Activated CD8-positive, alpha-beta memory T cell treated with anti-CD3 and anti-CD28 coated beads, Interleukin-2, amount 10 ng/mL, durations not matched to agents 7 days and 5 days (primary cell): ENCODE measurements at places on chromosomes 7 and 10. TPM values are rescaled to one million over a fixed set of nuclear protein-coding genes. Genes with fewer than 3 reads are reported as not detected.

DNA sequence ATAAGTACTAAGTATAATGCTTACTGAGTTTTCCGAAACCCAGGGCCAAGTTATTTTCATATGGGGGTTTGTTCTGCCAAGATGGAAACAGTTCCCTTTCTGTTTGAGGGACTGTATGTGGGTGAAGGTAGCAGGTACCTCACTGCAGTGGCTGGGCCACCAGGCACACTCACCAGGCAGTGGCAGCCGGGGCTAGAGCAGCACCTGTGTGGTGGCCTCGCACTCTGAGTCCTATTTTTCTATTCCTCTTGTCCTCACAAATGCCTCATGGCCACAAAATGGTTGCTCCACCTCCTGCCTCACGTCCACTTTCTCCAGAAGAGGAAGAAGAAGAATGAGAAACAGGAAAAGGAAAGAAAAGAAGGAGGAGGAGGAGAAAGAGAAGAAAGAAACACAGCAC, 167.3 kb upstream of the SHH start:
- DNase-seq = no peak
- H3K4me3 ChIP-seq = no peak overlapping the region
- H3K27me3 ChIP-seq = peaks cover 17% of the 10 kb centered on the region
- H3K4me1 ChIP-seq = no peaks in the 10 kb centered on the region

Gene AGAP5
- 9.8 TPM for total RNA-seq

Gene CAMK1D
- 2.8 TPM for total RNA-seq

Gene TRPV5
- total RNA-seq = not detected

Gene CALN1
- total RNA-seq = not detected

Gene OR9A2
- not detected for total RNA-seq

DNA sequence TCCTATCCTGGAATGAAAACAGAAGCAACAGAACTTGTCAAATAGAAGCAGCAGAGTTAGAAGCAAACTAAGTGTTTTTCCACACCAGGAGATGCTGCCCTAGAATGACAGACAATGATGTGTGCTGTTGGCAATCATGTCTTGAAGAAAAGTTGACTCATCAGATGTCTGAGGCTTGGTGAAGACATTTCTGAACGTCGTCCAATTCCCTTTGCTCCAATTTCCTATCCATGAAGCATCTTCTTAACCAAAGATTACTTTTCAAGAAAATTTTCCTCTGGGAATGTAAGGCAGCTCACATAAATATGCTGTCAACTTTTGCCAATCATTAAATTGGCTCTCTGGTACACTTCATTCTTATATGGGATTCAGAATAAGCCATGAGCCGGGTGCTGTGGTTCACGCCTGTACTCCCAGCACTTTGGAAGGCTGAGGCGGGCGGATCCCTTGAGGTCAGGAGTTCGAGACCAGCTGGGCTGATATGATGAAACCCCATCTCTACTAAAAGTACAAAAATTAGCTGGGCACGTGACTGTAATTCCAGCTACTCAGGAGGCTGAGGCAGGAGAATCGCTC, 34.6 kb downstream of the MALSU1 start:
- no peak overlapping the region for H3K4me3 ChIP-seq
- no peaks in the 10 kb centered on the region for H3K36me3 ChIP-seq
- DNase-seq = no peak
- no peak overlapping the region for H3K27ac ChIP-seq
- no peaks in the 10 kb centered on the region for H3K4me1 ChIP-seq
- H3K27me3 ChIP-seq = peaks cover 29% of the 10 kb centered on the region

DNA sequence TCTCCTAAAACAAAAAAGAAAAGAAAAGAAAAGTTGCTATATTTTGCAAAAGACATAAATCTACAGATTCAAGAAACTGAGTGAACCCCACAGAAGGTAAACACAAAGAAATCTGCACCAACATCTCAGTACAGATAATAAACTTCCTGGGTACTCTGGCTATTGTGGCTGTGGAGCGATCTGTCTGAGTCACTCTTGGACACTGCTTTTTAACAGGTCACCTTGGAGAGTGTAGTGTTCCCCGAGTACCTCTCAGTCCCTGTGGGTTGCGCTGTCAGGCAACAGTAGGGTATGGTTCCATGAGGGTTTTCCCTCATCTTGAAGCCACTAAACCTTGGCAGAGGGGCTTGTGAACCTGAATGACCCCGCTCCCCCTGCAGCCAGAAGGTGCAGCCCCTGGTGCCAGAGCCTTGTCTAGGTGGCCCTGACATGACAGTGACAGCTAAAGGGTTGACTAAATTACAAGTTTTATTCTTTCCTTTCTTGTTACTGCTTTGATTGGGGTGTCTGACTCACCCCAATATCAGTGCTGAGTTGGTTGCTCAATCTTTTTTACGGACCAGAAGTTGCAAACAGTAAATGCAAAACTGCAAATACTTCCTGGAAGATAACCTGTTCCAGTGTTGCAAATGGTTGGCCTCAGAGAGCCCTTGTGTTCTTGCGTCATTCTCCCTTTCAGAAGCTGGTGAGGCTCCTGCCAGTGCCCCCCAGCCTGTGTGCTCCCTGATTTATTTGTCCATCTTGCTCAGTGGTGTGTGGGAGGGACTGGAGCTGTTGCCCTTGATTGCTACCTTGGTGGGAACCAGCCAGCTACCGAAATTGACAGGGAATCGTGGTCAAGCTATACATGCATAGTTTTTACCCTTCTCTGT, 30.6 kb downstream of the POR start:
- peaks cover 17% of the 10 kb centered on the region for H3K4me1 ChIP-seq
- no peak overlapping the region for H3K4me3 ChIP-seq
- no peaks in the 10 kb centered on the region for H3K27me3 ChIP-seq

- no peaks in the 10 kb centered on the region for H3K4me1 ChIP-seq
- no peak for DNase-seq
- no peaks in the 10 kb centered on the region for H3K27me3 ChIP-seq
- no peak overlapping the region for H3K27ac ChIP-seq
- H3K4me3 ChIP-seq = no peak overlapping the region
Observed at GRCh38 chr10:21261842-21262294, 263.6 kb downstream of the SKIDA1 start.

Gene CLDN4
- total RNA-seq = 0.12 TPM

Gene CAMK2B
- not detected for total RNA-seq

GRCh38 chr7:81783818-81784217, 14.0 kb upstream of the HGF start:
- H3K36me3 ChIP-seq = no peaks in the 10 kb centered on the region
- no peak for DNase-seq
- H3K4me3 ChIP-seq = no peak overlapping the region
- no peaks in the 10 kb centered on the region for H3K4me1 ChIP-seq

- DNase-seq = no peak
- peaks cover 5% of the 10 kb centered on the region for H3K4me1 ChIP-seq
- no peak overlapping the region for H3K4me3 ChIP-seq
- no peak overlapping the region for H3K27ac ChIP-seq
- no peaks in the 10 kb centered on the region for H3K36me3 ChIP-seq
- H3K27me3 ChIP-seq = peaks cover 9% of the 10 kb centered on the region
Observed at GRCh38 chr7:148265896-148266295, 324.7 kb upstream of the C7orf33 start.

DNA sequence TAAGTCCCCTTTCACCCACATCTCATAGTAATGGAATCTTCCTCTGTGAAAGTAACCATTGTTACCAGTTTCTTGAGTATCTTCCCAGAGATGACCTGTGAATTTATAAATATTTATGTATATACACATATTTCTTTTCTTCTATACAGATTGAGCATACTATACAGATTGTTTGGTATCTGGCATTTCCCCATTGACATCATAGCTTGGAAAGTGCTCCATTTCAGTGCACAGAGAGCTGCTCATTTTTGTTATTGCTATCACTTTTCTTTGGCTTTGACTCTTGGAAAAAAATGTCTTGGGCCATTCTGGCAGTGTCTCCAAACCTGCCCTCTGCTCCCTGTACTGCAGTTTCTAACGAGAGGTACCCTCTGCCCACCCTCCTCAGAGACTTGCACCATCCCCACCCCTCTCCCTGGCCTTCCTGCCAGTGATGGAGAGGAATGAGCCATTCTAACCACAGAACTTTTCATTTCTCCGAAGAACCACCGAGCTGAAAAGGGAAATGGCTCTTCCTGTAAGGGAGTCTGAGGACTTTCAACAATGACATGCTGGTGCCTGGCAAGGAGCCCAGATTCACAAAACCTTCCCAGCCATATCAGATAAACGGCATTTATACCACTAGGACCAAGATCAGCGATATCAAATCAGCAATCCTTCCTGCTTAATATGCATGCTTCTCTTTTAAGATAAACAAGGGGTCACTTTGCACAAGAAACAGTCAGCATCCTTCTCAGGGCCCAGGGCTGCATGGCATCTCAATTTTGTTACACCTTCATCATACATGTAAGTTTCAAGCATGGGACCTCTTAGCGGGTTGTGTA, 19.7 kb upstream of the CCSER2 start:
- peaks cover 26% of the 10 kb centered on the region for H3K27me3 ChIP-seq
- peaks cover 40% of the 10 kb centered on the region for H3K4me1 ChIP-seq
- H3K27ac ChIP-seq = peak overlapping the region; percentile 78
- peak; percentile 64 for DNase-seq

GRCh38 chr10:49164559-49165188, 23.5 kb downstream of the TMEM273 start:
- peaks cover 17% of the 10 kb centered on the region for H3K36me3 ChIP-seq
- H3K27me3 ChIP-seq = no peaks in the 10 kb centered on the region
- H3K4me1 ChIP-seq = peaks cover 29% of the 10 kb centered on the region

GRCh38 chr7:31084226-31084625, 32.1 kb downstream of the ADCYAP1R1 start:
- H3K36me3 ChIP-seq = no peaks in the 10 kb centered on the region
- H3K4me1 ChIP-seq = no peaks in the 10 kb centered on the region
- no peak overlapping the region for H3K4me3 ChIP-seq
- no peak for DNase-seq
- H3K27ac ChIP-seq = no peak overlapping the region

DNA sequence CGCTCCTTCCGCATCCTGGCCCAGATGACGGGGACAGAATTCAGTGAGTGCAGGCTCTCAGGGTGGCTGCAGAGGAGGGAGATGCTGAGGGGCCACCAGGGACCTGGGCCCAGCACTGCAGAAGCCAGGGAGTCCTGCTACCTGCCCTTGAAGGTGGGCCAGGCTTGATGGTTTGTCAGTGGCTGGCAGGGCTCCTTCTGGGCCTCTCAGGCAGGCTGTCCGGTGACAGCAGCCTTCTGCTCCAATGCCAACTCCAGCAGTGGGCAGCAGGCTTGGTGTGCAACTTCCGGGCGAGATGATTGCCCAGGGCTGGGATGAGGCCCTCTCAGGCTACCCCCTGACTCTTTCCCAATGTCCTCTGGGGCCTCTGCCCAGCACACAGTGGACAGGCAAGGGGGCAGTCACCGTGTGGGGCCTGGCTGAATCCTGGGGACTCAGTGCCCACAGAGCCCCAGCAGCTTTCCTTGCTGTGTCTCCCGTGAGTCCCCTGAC, 23.8 kb downstream of the LDB3 start:
- H3K36me3 ChIP-seq = no peaks in the 10 kb centered on the region
- H3K4me1 ChIP-seq = peaks cover 4% of the 10 kb centered on the region
- H3K4me3 ChIP-seq = no peak overlapping the region

- no peak overlapping the region for H3K27ac ChIP-seq
- no peak overlapping the region for H3K4me3 ChIP-seq
- H3K36me3 ChIP-seq = no peaks in the 10 kb centered on the region
- peaks cover 20% of the 10 kb centered on the region for H3K27me3 ChIP-seq
- H3K4me1 ChIP-seq = no peaks in the 10 kb centered on the region
Observed at GRCh38 chr7:112501801-112502503, 21.2 kb downstream of the LSMEM1 start.

DNA sequence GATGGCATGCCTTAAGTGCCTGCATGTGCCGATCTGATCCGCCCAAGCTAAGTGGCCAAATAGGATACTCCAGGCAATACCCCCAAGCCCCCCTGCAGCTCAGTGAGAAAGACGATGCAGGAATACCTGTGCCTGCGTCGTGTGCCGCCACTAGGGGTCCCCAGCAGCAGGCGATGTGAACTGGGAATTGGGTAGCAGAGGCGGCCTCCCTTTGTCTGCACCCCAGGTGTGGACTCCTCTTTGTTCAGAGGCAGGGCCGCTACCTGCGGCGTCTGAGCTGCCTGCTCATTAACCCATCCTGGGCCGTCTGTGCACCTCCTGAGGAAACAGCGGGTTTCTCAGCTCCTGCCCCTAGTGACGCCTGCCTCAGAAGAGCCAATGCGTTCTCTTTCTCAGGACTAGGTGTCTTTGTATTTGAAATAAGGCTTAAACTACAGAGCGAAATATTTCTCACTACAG, 4.8 kb upstream of the CHN2 start:
- H3K36me3 ChIP-seq = no peaks in the 10 kb centered on the region
- peaks cover 47% of the 10 kb centered on the region for H3K27me3 ChIP-seq
- no peak overlapping the region for H3K4me3 ChIP-seq

GRCh38 chr10:99531026-99531695, 1.6 kb upstream of the NKX2-3 start:
- no peak for DNase-seq
- peaks cover 93% of the 10 kb centered on the region for H3K27me3 ChIP-seq

Gene LLCFC1
- total RNA-seq = not detected

GRCh38 chr7:158723266-158723665, 18.7 kb upstream of the NCAPG2 start:
- H3K27ac ChIP-seq = no peak overlapping the region
- no peaks in the 10 kb centered on the region for H3K4me1 ChIP-seq
- H3K4me3 ChIP-seq = no peak overlapping the region
- H3K36me3 ChIP-seq = no peaks in the 10 kb centered on the region
- DNase-seq = peak; percentile 34

- H3K4me3 ChIP-seq = no peak overlapping the region
- H3K27ac ChIP-seq = no peak overlapping the region
- peaks cover 32% of the 10 kb centered on the region for H3K27me3 ChIP-seq
- no peaks in the 10 kb centered on the region for H3K36me3 ChIP-seq
- DNase-seq = no peak
- peaks cover 11% of the 10 kb centered on the region for H3K4me1 ChIP-seq
Observed at GRCh38 chr10:44860811-44861736, 50.1 kb upstream of the TMEM72 start.

Gene MALRD1
- total RNA-seq = not detected

DNA sequence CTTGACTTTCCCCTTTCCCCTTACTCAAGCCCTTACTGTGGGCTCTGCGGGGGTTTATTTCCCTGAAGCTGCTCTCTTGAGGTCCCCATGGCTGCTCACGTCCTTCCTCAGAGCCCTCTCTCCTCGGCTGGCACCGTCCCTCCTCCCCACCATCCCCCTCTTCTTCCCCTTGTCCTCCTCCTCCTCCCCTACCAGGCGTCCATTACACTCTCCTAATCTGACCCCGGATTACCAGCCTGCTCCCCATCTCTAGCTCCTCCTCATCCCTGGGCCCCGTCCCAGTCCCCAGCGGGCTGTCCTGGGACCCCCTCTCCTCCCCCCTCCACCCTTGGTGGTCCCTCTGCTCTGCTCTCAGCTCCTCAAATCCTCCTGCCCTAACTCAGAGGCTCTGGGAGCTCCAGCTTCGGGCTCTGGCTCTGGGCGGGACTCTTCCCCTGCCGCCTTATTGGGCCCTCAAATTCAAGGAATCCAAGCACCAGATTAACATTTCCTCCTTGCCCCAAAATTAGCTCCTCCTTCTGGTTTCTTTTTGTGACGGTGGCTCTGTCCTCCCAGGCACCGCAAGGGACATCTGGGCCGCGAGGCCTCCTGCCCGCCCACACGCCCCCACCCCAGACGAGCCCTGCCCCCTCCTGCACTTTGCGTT, 48.5 kb upstream of the LEP start:
- no peak overlapping the region for H3K4me3 ChIP-seq
- H3K4me1 ChIP-seq = peaks cover 5% of the 10 kb centered on the region
- no peak overlapping the region for H3K27ac ChIP-seq
- DNase-seq = peak; percentile 12
- H3K27me3 ChIP-seq = peaks cover 38% of the 10 kb centered on the region

GRCh38 chr10:119331061-119331460, 123.7 kb downstream of the GRK5 start:
- no peak for DNase-seq
- H3K4me3 ChIP-seq = no peak overlapping the region
- H3K27ac ChIP-seq = no peak overlapping the region
